ENCODE measurements at places on chromosomes 5 and 9. TPM values are rescaled to one million over a fixed set of nuclear protein-coding genes. Genes with fewer than 3 reads are reported as not detected.

Gene SLC6A7
- 0.06 TPM for polyA plus RNA-seq

Gene OSMR
- 9.6 TPM for polyA plus RNA-seq

Gene FABP6
- not detected for polyA plus RNA-seq

Gene TXNDC8
- polyA plus RNA-seq: not detected

DNA sequence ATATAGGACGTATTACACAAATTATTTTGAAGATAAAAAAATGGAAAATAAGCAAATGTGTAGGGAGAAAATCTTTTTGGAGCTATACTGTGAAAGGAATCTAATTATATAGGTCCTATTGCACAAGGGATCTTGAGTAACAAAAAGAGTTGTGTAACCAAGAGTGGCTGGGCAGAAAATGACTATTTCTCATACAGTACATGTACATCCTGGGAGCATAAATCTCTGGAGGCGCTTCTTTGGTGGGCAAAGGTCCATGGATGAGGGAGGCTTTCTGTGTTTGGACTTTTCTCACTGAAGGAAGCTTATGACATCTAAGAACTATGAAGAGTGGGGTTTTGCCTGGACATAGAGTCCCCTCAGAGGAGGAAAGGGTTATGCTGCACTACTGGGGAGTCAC is 29.8 kb downstream of the ANKS6 start:
- no peak for DNase-seq

DNA sequence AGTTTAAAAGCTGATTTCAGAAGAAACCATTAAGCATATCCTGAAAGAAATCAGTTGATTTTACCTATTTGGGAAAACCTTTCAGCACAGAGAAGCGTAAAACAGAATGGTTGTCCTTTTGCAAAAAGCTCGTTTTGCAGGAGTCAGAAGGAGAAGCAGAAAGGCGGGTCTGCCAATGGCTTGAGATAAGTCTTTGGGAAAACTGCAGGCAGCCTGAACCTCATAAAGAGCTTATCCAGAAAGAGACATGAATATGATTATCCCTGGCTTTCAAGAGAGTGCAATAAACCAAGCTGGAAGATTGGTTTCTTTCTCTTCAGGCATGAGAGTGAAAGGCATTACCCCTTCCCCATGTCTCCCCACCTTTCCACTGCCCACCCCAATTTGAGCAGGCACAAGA is 353.3 kb downstream of the ARHGEF28 start:
- DNase-seq: no peak

DNA sequence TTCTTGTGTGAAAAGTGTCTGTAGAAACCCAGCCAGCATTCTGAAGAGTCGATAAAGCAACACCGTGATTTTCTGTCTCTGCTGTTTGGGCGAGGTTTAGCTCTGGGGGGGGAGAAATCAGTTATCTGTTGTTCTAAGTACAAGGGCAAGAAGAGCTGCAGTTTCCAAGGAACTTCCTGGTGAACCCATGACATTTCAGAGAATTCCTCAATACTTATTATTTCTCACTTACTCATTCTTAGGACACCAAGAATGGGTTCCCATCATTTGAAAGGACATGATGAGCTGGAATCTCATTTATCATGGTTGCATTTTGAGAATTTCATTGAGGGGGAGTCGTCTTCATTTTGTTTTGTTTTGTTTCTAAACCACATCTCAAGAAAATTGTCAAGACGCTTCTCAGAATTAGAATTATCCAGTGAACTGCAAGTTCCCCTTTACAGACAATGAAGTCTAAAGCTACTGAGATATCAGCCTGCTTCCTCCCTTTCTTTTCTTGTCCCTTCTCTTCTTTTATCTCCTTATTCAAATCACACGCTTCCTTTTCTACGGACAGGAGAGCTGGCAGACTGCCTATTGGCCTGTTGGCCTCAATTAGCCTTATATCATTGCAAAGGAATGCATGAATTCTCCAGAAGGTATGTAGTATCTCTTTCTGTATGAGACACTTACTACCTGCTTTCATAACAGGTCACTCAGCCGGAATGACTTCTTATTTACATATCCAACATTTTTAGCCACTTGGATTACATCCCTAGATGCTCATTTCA is 53.7 kb downstream of the ZNF462 start:
- no peak for DNase-seq

GRCh38 chr5:43037636-43038495 is 2.3 kb downstream of the ANXA2R start:
- no peak for DNase-seq

DNA sequence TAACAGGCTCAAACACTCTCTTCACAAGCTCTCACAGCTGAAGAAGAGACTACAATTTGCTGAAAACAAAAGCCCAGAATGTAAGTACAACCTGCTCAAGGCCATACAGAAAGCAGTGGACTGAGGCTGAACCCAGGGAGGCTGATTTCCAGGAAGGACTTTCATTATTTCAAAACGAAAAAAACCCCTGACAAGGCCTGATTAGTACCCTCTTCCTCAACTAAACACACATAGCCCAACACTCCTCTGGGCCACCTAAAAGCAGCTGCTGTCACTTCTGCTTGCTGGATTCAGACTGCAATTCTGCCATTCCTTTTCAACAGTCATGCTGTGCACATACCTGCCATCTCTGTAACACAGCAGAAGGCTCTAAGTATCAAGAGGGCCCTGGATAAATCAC is 18.2 kb downstream of the NRG2 start:
- DNase-seq: no peak

DNA sequence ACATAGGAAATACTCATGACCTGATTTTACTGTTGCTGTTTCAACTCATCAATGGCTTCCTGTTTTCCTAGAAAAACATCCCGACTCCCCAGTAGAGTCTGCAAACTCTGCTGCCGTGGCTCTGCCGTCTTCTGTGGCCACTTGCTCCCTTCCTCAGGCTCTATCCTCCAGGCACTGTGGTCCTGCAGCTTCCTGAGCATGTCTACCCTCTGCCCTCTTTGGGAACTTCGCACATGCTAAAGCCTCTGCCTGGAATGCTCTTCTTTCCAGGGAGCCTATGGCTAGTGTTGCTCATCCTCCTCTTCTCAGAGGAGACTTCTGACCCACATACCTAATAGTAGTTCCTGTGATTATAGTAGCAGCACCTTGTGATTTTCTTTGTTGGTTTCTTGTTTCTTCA is 256.9 kb downstream of the MAN2A1 start:
- no peak for DNase-seq

GRCh38 chr5:152364172-152364571 is 40.9 kb downstream of the NMUR2 start:
- DNase-seq: no peak

- no peak for DNase-seq
Measured at GRCh38 chr9:121727295-121728020, 76.0 kb downstream of the DAB2IP start.
